ENCODE measurements at places on chromosomes 7 and 10. TPM values are rescaled to one million over a fixed set of nuclear protein-coding genes. Genes with fewer than 3 reads are reported as not detected.

GRM3 gene
- total RNA-seq, result not detected

ZNF425 gene
- 1.3 TPM for total RNA-seq

SFRP5 gene
- total RNA-seq, result 140 TPM

NANOS1 gene
- 5.2 TPM for total RNA-seq

ARHGAP12 gene
- total RNA-seq, result 20.8 TPM

TMEM178B gene
- total RNA-seq, result 48.7 TPM

C7orf33 gene
- total RNA-seq, result not detected

TMEM26 gene
- total RNA-seq, result 0.08 TPM

PNLIPRP3 gene
- total RNA-seq, result not detected

- H3K27me3 ChIP-seq, result no peaks in the 10 kb centered on the region
- H3K4me3 ChIP-seq, result no peak overlapping the region
- no peaks in the 10 kb centered on the region for H3K4me1 ChIP-seq
- no peak for DNase-seq
These were observed 22.5 kb downstream of the ARL4A start for GRCh38 chr7:12709726-12710502.

- peaks cover 7% of the 10 kb centered on the region for H3K4me1 ChIP-seq
- H3K36me3 ChIP-seq, result no peaks in the 10 kb centered on the region
- DNase-seq, result no peak
These were observed 141.2 kb upstream of the C1QL3 start for GRCh38 chr10:16662923-16663322.

- H3K27ac ChIP-seq, result no peak overlapping the region
- H3K36me3 ChIP-seq, result no peaks in the 10 kb centered on the region
- H3K27me3 ChIP-seq, result no peaks in the 10 kb centered on the region
- H3K4me1 ChIP-seq, result no peaks in the 10 kb centered on the region
- DNase-seq, result no peak
These were observed 32.0 kb downstream of the NPVF start for GRCh38 chr7:25196132-25196896.

DNA sequence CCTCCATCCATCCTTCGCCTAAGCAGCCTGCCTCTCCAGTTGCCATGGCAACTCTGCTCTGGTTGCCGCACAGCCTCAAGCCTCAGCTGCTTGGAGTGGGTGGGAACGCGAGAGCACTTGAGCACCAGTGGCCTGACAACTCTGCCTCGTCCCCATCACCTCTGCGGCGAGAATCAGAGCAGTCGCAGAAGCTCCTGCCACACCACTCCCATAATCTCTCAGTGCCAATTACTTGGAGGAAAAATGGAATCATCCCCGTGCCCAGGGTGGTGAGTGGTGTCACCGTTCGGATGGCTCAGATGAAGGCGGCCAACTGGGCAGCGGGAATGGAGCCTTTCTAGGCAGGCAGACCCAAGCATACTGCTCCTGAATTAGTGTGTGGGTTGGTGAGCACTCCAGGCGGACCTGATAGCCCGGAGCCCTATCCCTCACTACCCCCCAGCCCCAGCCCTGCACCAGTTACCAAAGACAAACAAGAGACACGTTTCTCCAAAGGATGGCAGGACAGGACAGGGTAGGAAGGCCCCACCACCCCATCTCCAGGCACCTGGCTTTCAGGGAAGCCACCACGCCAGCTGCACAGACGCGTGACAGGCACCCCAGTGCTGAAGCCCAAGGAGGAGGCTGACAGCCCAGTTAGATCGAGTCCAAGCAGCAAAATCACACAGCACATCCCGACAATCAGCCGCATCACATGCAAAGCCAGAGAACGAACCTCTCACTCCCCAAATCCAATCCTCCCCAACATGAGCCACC is 335.4 kb downstream of the PTPRN2 start:
- DNase-seq, result no peak
- H3K27me3 ChIP-seq, result no peaks in the 10 kb centered on the region
- H3K4me3 ChIP-seq, result no peak overlapping the region
- H3K4me1 ChIP-seq, result no peaks in the 10 kb centered on the region
- H3K36me3 ChIP-seq, result no peaks in the 10 kb centered on the region

DNA sequence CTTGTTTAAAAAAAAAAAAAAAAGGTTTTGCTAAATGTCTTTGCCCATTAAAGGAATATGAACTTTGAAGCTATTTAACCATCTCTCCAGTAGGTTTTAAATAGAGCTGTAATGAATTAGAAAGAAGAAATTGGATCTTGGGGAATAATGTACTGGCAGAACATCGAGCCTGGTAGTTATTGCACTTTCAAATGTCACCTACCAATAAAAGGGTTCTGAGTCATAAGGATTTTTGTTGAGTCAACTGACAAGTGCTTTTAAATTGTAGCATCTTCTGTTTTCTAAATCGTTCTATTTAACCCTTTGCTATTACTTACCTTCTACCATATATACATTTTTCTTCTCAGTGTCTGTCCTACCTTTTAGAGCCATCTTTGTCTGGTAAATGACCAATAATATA is 10.7 kb downstream of the CUTC start:
- no peak overlapping the region for H3K4me3 ChIP-seq
- DNase-seq, result no peak
- peaks cover 84% of the 10 kb centered on the region for H3K36me3 ChIP-seq

DNA sequence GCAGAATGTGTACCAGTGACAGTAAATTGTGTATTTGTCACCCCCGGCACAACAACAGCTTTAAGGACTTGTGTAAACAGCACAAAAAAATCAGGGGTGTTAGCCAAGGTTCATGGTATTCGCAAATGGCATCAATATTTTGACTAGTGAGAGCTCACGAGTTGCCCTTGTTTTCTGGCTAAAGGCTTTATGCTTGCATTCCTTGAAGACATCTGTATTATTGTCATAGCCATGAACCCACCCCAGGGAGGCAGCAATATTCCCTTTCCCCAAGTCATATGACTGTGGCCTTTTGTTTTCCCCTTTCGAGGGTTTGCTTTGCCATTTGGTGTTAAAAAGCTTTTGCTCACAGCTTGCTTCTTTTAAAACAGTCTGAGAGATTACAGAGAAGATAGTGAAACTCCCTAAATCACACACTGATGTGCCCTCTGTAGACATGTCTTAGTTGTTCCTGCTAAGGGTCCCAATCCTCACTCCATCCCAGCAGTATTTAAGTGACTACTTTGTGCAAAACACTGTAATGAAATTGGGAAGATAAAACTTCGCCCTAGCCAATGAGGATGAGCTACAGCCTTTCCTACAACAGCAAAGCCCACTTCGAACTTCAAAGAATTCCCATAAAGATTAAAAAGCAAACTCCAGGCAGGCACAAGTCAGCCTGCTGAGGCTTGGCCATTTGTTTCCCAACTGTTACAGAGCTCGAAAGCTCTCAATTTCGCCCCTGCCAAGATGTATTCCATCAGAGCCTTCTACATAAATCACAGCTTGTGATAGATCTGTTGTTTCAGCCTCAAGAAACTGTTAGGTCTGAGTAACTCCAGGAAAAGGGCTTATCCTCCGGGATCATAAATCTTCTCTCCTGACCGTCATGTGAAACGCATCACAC is 172.3 kb downstream of the ADAM12 start:
- H3K27ac ChIP-seq, result no peak overlapping the region
- H3K36me3 ChIP-seq, result no peaks in the 10 kb centered on the region
- no peak overlapping the region for H3K4me3 ChIP-seq
- no peaks in the 10 kb centered on the region for H3K27me3 ChIP-seq

DNA sequence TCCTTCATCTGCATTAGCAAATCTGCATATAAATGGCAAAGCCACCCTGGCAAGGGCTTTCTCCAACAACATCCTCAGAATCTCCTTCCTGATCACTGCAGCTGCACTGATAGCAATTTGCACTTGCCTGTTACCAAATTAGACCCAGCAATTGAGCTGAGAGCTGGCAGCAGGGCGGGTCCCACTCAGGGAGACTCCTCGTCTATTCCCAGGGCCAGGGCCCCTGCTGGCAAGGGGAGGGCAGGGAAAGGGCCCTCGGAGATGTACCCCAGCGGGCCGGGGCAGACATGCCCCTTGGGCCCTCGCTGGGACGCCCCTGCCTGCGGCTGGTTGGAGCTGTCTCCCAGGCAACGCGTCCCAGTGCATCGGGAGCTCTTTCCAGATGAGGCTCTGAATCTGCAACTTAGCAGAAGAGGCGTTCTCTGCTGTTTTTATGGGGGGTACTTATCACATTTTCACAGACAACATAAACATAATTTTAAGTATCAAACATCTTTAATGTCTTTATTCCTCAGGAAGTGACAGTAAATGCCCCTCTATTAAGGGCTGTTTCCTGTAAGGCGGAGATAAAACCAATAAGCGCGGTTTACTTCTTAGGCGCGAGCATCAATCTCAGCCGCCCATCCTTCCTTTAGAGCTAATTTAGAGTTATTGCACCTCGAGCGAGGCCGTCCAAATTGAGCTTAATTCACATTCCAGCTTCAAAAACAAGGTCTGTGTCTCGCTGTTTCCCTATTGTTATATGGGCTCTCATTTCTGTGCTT is 249.0 kb upstream of the PPP2R2D start:
- no peak overlapping the region for H3K4me3 ChIP-seq
- H3K27ac ChIP-seq, result no peak overlapping the region
- no peaks in the 10 kb centered on the region for H3K4me1 ChIP-seq
- H3K36me3 ChIP-seq, result no peaks in the 10 kb centered on the region

DNA sequence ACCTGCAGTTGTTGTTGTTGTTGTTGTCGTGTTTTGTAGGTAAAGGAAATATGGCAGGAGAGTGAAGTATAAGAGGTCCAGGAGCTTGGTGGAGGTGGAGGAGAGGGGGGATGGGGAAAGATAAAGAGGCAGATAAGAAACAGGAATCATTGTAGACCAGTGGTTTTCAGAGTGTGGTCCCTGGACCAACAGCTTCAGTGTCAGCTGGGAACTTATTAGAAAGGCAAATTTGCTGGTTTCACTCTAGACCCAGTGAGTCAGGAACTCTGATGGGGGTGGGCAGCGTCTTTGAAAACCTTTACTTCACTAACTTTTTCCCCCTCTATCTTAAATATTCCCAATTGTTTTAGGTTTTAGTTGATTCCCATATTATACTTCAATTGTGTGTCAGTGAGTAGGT is 241.5 kb downstream of the AUTS2 start:
- H3K27ac ChIP-seq, result no peak overlapping the region
- H3K36me3 ChIP-seq, result no peaks in the 10 kb centered on the region
- H3K27me3 ChIP-seq, result no peaks in the 10 kb centered on the region
- H3K4me3 ChIP-seq, result no peak overlapping the region

DNA sequence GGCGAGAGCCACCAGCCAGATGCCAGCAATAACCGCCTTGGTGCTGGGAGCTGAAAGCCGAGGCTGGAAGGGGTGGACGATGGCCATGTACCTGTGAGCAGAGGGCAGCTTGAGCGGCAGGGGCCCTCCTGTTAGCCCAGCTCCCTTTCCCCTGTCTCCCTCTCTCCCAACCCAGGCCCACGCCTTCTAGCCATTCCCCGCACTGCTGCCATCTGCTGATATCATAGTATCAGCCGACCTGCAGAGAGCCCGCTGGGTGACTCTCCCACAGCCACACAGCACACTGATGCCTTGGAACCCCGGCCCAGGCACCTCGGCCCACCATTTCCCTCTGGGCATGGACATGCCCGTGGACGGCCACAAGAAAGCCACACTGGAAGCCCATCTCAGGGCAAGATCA is 1.7 kb downstream of the TACR2 start:
- no peaks in the 10 kb centered on the region for H3K27me3 ChIP-seq
- no peaks in the 10 kb centered on the region for H3K36me3 ChIP-seq
- peaks cover 9% of the 10 kb centered on the region for H3K4me1 ChIP-seq
- H3K27ac ChIP-seq, result no peak overlapping the region

DNA sequence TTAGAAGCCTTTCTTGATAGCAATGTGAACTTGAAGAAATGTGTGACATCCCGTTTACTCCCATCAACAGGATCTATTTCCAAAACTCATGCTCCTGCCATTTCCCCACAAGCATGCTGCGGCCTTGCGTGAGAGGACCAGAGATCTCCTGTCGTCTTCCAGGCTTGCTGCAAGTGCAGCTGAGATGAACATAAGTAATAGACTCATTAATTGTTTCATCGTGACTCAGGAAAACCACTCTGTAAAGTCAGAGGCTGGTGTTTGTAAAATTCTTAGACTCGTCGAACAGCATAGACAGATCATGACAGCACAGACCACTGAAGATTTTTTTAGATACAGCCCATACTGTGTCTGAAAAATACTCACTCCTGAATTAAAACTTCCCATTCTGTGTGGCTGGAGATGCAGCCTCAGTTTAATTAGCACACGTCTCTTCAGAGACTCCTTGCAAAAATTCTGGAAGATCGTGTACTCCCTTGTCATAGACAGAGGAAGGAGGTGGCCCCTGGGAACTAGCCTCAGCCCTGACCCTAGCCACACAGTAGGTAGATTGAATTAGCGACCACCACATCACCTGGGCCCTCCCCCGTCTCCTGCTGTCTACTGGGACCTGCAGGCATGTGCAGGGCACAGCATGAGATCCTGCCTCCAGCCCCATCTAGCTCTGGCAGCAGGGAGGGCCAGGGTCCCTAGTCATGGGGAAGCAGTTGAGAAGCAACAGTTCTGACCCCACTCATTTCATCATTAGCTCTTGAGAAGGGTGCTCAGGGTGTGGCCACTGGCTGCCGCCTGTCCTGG is 226.0 kb downstream of the CELF2 start:
- H3K27me3 ChIP-seq, result no peaks in the 10 kb centered on the region
- no peak overlapping the region for H3K4me3 ChIP-seq
- no peaks in the 10 kb centered on the region for H3K36me3 ChIP-seq
- no peak overlapping the region for H3K27ac ChIP-seq
- DNase-seq, result no peak
- peaks cover 39% of the 10 kb centered on the region for H3K4me1 ChIP-seq

DNA sequence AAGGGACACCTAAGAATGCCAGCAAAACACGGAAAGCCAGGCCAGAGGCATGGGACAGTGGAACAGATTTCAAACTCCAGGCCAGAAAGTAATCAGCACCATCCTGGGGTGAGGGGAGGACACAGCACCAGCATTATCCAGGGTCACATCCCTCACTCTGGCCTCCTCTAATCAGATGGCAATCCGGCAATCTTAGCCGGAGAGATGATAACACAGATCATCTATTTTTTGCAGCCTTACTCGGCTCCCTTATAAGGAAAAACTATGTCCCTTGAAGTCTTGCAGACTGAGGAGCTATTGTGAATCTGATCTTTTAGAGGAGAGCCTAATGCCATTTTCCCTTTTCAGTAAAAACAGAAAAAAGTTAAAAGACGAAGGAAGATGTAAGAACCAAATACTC is 16.5 kb downstream of the TRIL start:
- no peak for DNase-seq
- no peaks in the 10 kb centered on the region for H3K27me3 ChIP-seq
- no peak overlapping the region for H3K27ac ChIP-seq
- H3K4me3 ChIP-seq, result no peak overlapping the region

GRCh38 chr7:31955021-31955420 is 115.2 kb downstream of the PDE1C start:
- DNase-seq, result no peak
- H3K27me3 ChIP-seq, result no peaks in the 10 kb centered on the region
- H3K4me3 ChIP-seq, result no peak overlapping the region
- no peaks in the 10 kb centered on the region for H3K36me3 ChIP-seq
- peaks cover 26% of the 10 kb centered on the region for H3K4me1 ChIP-seq

DNA sequence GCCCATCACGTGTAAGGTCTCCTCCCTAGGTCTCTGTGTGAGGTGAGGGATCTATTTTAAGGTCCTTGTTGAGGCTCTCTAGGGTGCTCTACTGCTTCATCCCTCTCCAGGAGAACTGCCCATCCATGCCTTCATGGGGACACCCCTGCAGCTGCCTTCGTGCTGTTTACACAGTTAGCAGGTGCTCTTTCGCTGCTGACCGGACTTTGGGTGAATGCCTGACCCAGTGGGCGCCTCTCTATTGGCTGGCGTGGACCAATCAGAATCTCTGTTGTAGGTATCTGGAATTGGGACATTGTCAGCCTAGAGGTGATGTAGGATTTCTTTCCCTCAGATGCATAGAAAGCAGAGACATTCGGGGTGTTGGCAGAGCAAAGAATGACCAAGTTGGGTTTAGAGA is 38.7 kb upstream of the HMX3 start:
- no peak overlapping the region for H3K27ac ChIP-seq
- no peaks in the 10 kb centered on the region for H3K36me3 ChIP-seq
- no peak for DNase-seq
- no peaks in the 10 kb centered on the region for H3K4me1 ChIP-seq
- no peaks in the 10 kb centered on the region for H3K27me3 ChIP-seq
- H3K4me3 ChIP-seq, result no peak overlapping the region
